Heart right ventricle (tissue), 16 donors: ENCODE measurements at places on chromosomes 7 and 10. TPM values are rescaled to one million over a fixed set of nuclear protein-coding genes. Genes with fewer than 3 reads are reported as not detected.

- no peak for DNase-seq
Measured at GRCh38 chr10:119776536-119776935, 50.7 kb downstream of the INPP5F start.

DNA sequence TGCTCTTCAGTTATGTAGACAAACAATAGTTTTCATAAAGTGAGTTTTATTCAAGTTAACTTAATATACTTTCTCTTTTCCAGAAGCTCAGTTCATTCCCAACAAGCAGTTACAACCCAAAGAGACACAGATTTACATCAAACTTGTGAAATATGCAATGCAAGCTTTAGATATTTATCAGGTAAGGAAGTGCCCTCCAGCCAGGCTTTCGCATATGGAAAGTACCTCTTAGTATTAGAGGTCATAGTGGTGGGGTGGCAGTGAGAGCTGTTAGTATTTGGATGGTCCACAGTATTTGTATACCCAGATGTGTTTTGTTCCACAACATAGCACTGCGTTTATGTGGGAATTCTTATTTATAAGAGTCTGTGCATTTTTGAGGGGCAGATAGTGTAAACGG, 32.1 kb downstream of the TRRAP start:
- DNase-seq, result no peak

GRCh38 chr7:135510592-135511183, 786 bp upstream of the CNOT4 start:
- no peak for DNase-seq

DNA sequence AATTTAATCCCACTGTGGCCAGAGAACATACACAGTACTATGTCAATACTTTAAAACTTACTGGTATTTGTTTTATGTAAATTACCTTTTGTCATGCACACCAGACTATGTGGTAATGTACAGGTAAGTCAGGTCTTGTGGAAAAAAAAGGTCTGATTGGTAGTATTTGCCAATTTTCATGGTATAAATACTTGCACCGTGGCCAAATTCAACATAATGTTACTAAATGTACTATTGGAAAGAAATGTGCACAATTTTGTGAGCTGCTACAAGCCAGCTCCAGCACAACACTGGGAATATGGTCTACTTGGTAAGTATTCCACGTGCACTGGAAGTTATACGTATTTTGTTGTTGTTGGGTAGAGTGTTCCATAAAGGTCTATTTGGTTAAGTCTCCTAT, 392.5 kb downstream of the RPS24 start:
- no peak for DNase-seq

- DNase-seq, result no peak
Measured at GRCh38 chr7:1268866-1269265, 36.2 kb downstream of the UNCX start.

DNA sequence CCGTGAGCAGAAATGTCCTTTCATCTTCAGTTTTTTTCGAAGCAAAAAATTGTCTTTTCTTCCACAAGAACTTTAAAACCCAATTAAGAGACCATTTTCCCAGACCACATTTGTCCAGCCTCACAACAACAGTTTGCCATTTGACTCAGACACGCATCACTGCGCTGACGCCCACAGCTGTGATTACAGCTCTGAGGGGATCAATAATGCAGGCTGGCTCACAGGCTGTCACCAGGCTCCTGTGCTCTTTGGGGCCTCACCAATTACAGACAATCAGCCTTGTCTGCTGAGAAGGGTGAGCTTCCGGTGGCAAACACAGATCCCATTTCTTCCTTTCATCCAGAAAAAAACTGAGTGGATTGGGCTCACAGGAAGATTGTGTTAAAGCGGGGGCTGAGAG, 33.3 kb downstream of the DDC start:
- no peak for DNase-seq

The OR6B1 gene
- not detected for polyA plus RNA-seq

The EVX1 gene
- not detected for polyA plus RNA-seq

The CNOT4 gene
- 15.8 TPM for polyA plus RNA-seq

The GPR26 gene
- not detected for polyA plus RNA-seq

DNA sequence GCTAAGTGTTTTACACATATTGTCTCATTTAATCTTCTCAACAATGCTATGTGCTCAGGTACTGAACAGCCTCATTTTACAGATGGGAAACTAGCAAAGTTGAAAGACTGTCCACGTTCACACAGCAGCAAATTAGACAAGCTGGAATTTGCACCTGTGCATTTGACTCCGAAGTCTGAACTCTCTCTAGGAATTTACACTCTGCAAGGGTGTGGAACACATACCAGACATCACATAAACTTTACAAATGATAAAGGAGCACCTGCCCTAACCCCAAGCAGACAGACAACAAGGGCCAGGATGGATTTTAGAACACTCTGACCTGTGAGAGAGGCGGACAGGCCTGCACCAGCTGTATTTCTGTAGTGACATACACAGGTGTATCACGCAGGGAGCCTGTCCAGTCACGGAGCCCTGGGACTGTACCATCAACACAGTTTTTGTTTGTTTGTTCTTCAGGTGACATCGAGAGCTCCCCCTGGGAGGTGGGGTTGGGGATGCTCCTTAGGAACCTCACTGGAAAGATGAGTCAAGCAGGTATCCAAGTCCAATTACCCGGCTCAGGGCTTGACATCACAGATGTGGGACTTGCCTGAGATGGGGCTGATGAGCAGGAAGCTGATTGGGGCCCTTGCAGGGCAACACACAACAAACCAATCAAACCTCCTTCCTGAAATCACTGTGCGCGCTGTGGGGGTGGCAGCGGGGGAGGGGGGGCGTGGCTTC, 31.0 kb downstream of the MKI67 start:
- DNase-seq, result no peak

GRCh38 chr10:47415520-47416304, 31.6 kb upstream of the ZNF488 start:
- no peak for DNase-seq

GRCh38 chr7:53101026-53101425, 65.6 kb downstream of the POM121L12 start:
- no peak for DNase-seq

The WAPL gene
- polyA plus RNA-seq, result 10.0 TPM

DNA sequence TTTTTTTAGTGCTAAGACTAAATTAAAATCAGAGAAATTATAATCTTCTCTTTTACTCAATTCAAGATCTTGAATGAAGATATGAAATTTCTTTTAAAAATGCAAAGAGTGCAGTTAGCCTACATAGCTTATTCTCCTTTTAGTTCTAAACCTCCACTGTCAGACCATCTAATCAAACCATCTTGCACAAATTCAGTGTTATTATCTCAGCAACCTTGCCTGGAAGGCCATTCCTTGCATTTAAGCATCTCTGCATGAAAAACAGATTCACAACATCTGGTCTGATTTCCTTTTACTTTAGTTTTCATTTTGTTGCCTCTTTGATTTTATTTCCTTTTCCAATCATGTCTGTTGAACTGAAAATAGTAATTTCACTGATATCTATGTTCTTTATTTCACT, 527.2 kb upstream of the LRRTM3 start:
- DNase-seq, result no peak

GRCh38 chr10:132574783-132575319, 37.3 kb downstream of the INPP5A start:
- no peak for DNase-seq

The CNPY1 gene
- polyA plus RNA-seq, result not detected

The SMKR1 gene
- 0.28 TPM for polyA plus RNA-seq

- no peak for DNase-seq
Measured at GRCh38 chr7:78489476-78490240, 691.1 kb downstream of the PHTF2 start.

GRCh38 chr10:8380833-8381496, 326.5 kb downstream of the GATA3 start:
- no peak for DNase-seq

The PIK3AP1 gene
- polyA plus RNA-seq, result 1.0 TPM

DNA sequence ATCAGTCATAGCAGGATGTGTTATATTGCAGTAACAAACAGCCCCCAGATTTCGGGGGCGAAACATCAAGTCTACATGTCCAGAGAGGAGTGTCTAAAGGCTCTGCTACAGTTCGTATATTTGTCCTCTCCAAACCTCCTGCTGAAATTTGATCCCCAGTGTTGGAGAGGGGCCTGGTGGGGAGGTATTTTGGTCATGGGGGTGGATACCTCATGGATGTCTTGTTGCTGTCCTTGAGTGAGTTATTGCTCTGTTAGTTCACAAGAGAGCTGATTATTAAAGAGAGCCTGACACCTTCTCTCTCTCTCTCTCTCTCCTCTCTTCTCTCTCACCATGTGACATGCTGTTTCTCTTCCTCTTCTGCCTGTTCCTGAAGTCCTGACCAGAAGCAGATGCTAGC, 343.7 kb downstream of the TCERG1L start:
- no peak for DNase-seq

GRCh38 chr10:130729876-130730275, 581.6 kb downstream of the TCERG1L start:
- DNase-seq, result no peak

The FAM20C gene
- 24.0 TPM for polyA plus RNA-seq

The ZNF804B gene
- not detected for polyA plus RNA-seq
